Stimulated activated CD8-positive, alpha-beta memory T cell treated with anti-CD3 and anti-CD28 coated beads, Interleukin-4, amount 100 ng/mL, for 1 hour (primary cell): ENCODE measurements at places on chromosomes 5 and 9.

DNA sequence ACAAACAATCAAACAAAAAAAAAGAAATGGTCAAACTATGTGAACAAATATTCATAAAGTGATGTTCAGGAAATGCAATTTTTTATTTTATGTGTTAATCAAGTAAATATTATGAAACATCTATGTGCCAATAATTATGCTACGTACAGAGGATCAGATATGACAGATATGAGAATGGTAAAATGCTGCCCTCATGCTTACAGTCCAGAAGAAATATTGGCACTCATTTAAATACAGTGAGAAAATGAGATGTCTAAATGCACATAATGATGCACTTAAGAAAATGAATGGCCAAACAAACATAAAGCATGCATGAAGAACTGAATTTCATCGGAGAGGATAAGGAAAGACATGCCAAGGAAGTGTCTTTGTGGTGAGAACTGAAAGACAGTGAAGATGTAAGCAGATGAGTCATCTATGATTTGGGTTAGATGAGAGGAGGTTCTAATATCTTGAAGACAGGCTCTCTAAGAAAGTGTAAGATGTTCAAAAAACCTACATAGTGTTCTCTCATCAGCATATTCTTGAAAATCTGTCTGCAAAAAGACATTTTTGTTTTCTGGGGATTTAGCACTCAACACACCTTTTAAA, 1231.1 kb upstream of the ACO1 start:
- no peak for DNase-seq

GRCh38 chr9:121067640-121068039, 7.1 kb upstream of the CNTRL start:
- no peak for DNase-seq

DNA sequence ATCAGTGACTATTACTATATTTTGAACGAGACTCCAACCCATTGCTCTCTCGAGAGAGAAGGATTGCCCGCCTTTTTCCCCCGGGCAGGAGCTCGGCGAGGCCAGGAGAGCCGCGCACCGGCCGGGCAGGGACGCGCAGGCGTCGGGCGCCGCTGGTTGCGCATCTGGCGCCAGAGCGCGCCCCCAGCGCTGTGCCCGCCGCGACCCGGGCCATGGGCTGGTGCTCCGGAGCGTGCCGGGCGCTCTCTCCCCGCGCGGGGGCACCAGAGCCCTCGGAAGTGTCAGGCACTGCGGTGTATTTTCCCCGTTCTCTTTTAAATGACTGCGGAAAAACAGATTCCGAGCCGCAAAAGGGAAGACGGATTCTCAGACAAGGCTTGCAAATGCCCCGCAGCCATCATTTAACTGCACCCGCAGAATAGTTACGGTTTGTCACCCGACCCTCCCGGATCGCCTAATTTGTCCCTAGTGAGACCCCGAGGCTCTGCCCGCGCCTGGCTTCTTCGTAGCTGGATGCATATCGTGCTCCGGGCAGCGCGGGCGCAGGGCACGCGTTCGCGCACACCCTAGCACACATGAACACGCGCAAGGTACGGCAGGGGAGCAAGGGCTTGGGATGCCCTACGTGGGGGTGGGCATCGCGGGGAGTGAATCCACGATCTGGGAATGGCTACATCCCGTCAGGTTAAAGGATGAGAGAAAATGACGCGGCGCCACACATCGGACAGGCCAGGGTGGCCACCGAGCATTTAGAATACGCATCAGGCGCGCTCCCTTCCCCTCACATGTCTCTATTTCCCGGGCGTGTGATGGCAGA, 1.1 kb upstream of the NTRK2 start:
- DNase-seq, result no peak

GRCh38 chr5:113900816-113901215, 387.3 kb downstream of the YTHDC2 start:
- no peak for DNase-seq

- no peak for DNase-seq
Observed at GRCh38 chr9:6829536-6829935, 71.8 kb downstream of the KDM4C start.
